Right ventricle myocardium inferior (tissue), 1 donor: ENCODE measurements at places on chromosomes 4 and X.

DNA sequence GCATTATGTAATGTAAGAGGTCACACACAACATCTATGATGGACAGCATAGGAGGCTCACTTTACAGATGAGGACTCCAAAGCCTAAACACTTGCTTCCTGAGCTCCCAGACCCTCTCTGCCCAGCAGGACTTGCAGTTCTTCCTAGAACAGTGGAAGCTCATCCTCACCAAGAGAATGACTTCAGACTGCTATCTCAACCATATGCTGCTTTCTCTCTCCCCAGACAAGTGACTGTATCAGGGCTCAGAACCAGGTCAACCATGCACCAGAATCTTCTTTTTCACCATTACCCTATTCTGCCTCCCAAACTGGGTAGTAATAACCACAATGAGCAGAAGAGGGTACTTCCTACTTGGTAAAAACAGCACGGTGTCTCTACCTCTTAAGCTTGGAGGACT lies 12.2 kb downstream of the RNF150 start:
- DNase-seq = no peak

GRCh38 chr4:182547435-182547834 lies 304.2 kb downstream of the TENM3 start:
- no peak for DNase-seq

DNA sequence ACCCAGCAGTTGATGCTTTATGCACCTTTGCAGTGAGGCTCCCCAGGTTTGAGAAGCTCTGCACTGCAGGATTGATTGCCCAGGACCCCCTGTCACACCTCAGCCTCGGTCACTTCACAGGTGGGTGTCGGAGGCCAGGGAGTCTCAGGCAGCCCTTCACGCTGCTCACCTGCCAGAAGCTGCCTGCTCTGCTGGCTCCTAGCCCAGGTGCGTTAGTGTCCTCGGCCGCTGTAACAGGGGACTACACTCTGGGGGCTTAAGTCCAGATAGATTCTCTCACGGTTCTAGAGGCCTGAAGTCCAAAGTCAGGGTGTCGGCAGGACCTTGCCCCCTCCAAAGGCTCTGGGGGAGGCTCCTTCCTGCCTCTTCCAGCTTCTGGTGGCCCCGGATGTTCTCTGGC lies 79.9 kb downstream of the CPZ start:
- DNase-seq = no peak

DNA sequence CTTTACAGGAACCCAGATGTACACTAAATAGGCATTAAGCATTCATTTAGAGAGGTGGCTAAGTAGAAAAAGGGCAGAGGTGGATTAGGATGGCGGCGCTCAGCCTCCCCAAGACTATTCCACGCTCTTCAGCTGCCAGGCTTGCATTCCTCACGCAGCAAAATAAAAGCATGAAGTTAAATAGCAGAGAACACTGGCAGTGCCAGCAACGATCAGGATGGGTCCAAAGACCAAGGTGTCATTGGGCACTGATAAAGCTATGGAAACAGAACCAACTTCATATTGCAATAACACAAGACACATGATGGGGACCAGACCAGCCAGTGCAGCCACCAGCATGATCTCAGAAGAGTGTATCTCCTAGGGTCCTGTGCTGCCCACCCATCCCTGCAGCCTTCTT lies 42.0 kb downstream of the TMEM156 start:
- no peak for DNase-seq

- no peak for DNase-seq
These were observed 42.4 kb upstream of the MYOZ2 start for GRCh38 chr4:119093042-119093827.

GRCh38 chr4:68283714-68284113 lies 38.2 kb upstream of the TMPRSS11B start:
- DNase-seq = no peak

DNA sequence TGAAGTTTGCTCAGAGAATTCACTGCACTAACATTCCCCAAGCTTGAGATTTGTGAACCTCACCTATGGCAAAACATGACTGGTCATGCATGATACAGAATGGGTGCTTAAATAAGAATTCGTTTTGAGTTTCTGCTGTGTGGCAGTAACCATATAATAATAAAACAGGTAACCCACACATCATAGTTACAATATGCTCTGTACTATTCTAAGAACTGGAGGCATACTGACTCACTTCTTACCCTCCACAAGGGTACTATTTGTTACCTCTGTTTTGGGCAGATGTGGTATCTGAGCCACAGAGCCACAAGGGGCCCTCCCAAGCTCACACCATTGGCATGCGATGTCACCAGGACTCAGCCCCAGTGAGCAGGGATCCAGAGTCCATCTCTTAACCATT lies 17.6 kb downstream of the SLC2A9 start:
- no peak for DNase-seq

DNA sequence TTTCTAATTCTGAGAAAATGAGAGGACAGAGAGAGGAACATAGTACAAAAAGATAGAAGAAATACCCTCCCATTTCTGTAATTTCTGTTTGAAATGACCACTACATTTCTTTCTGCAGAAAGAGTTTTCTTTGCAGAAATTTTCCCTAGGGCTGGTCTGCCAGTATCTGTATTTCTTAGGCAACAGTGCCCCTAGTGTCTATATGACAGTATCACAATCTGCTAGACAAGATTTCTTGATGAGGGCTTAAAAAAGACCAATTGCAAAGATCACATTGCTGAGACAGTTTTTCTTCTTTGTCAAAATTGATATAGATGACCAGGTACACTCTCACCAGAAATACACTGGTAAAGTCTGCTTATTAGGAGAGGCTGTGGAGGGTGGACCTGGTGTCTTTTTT lies 81.0 kb upstream of the ZDHHC15 start:
- no peak for DNase-seq

GRCh38 chrX:48592971-48593370 lies 4.3 kb upstream of the WDR13 start:
- DNase-seq = no peak

GRCh38 chr4:58935332-58935731 lies 1825.1 kb upstream of the IGFBP7 start:
- DNase-seq = no peak

DNA sequence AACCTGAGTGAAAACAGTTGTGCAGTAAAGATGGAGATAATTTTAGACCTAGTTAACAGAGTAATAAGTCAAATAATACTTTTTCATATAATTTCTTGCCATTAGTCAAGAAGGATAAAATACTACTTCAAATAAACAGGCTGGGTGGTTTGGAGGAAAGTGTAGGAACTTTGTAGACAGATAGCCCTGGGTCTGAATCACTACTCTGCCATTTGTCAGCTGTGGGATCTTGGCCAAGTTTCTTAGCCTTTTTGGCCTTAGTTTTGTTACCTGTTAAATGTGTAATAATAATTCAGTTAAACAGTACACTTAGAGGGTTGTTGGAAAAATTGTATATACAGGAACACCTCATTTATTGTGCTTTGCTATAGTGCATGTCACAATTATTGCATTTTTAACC lies 163.7 kb downstream of the NPNT start:
- DNase-seq = no peak

GRCh38 chrX:46884799-46885198 lies 27.4 kb upstream of the JADE3 start:
- DNase-seq = no peak

GRCh38 chr4:180695851-180696250 lies 1547.4 kb upstream of the TENM3 start:
- no peak for DNase-seq

DNA sequence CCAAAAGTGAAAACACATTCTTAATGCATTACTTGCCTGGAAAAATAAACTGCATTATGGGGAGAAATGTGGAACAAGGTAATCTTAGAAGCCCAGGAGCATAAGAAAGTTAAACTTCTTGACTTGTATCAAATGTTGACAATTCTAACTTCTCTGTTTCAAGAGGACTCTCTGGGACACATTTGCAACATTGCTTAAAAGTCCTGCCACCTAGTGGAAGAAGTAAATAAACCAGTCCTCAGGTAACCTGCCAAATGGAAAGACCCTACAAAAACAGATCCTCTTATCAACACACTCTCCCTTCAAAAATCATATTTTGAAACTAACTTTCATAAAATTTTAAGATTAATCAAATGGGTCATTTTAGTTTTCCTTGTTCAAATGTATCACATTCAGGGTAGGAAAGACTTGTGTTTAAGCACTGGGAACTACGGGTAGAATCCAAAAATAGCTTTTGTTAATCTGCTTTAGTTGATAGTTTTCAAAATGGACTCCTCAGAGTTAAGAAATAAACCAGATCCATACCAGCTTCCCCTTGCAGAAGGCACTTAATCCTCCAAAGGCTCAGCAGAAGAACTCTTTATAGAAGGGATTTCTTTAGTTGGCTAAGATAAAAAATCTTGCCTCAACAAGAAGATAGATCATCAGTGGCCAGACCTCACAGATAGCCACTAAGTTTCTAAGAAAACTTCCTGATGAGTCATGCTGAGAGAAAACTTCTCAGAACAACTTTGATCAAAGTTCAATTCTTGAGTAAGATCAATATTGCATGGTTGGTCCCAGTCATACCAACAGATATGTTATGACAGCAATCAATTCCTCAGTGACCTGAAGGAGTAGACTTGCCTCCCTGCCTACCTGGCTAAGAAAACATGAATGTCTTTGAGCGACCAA lies 141.7 kb downstream of the HHIP start:
- DNase-seq = no peak

DNA sequence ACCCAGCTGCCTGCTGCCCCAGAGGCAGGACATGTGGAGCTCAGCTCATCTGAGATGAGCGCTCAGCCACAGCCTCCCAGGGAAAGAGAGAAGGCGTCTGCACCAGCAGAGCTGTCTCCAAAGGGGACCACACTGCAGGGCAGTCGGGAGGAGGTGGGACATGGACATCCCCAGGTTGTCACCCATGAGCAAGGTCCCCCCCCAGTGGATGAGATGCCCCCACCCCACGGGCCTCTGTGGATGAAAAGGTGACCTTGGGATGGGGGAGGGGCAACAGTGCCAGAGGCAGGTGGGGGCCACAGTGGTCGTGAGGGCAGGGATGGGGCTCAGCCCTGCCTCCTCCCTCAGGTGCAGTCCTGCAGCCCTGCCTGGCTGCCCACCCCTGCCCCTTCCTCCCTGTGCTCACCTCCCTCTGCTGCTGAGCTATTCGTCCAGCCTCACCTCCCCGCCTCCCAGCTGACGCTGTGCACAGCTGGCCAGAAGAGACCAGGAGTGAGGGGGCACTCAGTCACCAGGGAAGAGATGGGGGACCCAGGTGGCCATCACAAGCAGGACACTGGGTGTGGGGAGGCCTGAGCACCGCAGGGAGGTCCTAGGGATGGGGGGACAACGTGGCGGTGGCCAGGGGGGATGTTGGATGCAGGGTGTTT lies 9.3 kb downstream of the NKX1-1 start:
- DNase-seq = no peak

- no peak for DNase-seq
These were observed 53.9 kb upstream of the PDLIM3 start for GRCh38 chr4:185589067-185589836.
